ENCODE measurements at places on chromosomes 1 and 21.

- no peak for DNase-seq
Observed at GRCh38 chr1:29876441-29876840, 640.1 kb downstream of the PTPRU start.

DNA sequence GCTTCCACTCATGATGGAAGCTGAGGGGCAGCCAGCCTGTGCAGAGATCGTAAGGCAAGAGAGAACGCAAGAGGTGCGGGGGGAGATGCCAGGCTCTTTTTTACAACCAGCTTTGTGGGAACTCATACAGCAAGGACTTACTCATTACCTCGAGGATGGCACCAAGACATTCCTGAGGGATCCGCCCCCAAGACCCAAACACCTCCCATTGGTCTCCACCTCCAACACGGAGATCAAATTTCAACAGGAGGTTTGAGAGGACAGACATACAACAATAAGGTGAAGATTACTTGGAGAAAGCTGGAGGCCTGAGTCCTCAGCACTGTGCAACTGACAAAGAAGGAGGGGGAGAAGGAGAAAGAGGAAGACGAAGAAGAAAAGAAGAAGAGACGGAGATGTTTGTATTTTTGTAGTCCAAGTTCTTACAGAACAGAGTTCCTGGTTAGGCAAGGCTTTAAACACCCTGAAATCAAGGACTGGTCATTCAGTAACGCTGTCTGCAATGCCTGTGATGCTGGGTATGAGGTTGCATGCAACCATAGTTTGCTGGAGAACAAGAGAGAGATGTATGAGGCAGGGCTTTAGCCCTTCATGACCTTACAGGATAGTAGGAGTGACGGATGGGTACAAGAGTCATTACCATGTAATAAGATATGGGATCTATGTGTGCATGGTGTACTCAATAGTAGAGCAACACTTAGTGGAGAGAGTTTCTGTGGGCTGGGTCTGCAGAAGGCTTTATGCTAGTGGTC lies 19.7 kb upstream of the GALNT2 start:
- no peak for DNase-seq

- peak; percentile 84 for DNase-seq
Observed at GRCh38 chr1:9717193-9718005, 65.9 kb downstream of the PIK3CD start.

DNA sequence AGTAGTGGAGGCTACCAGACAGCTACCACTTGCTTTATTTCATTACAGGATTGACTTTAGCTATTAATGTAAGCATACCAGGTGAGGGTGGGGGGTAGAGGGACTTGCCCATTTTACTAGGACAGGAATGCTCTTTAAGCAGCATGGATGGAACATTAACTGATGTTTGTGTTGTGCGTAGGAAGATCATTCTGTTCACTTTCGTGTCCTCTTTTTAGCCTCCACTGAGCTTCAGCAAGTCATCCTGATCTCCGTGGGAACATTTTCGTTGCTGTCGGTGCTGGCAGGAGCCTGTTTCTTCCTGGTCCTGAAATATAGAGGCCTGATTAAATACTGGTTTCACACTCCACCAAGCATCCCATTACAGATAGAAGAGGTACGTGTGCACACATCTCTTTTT lies 29.3 kb downstream of the IFNGR2 start:
- DNase-seq, result no peak

DNA sequence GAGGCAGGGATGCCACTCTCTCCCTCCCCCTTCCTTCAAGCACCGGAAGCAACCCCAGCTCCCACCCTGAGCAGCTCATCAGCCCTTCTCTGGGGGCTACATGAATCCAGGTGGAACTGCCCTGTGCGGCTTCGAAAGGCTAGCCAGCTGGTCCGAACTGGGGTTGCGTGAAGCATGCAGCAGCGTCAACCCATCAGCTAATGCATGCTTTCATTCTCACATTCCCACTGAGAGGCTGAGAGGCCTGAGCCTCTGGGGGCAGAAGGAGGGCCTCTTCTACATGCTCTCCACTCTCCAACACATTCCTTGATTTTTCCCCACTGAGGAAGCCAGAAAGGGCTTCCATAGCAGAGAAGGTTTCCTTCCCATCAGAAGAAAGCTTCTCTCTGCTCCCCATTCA lies 5.6 kb downstream of the RXRG start:
- DNase-seq, result no peak

DNA sequence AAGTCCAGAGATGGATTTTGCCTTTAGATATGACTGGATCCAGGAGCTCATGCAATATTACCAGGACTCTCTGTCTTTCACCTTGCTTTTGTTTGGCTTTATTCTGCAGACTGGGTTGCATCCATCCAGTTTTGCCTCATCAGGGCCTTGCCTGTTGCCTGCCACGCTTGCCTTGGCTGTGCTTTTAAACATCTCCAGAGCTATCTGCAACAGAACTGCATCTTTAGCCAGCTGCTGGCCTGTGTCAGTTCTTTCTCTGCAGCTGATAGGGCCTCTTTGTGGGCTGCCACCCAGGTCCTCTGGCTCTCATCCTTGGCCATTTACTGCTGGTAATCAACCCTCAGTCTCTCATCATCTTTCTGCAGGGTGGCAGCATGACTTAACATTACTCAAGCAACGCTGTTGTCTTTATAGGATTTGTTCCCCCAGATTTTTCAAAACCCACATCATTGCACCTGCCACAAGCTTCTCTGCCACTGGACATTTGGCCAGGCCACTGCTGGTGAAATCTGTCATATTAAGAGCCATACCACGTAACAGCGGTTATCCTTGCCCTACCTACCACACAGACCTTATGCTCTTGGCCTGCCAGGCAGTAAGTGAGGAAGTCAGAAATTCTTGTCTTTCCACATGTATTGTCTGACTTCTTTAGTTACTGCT lies 24.4 kb upstream of the HUNK start:
- no peak for DNase-seq

DNA sequence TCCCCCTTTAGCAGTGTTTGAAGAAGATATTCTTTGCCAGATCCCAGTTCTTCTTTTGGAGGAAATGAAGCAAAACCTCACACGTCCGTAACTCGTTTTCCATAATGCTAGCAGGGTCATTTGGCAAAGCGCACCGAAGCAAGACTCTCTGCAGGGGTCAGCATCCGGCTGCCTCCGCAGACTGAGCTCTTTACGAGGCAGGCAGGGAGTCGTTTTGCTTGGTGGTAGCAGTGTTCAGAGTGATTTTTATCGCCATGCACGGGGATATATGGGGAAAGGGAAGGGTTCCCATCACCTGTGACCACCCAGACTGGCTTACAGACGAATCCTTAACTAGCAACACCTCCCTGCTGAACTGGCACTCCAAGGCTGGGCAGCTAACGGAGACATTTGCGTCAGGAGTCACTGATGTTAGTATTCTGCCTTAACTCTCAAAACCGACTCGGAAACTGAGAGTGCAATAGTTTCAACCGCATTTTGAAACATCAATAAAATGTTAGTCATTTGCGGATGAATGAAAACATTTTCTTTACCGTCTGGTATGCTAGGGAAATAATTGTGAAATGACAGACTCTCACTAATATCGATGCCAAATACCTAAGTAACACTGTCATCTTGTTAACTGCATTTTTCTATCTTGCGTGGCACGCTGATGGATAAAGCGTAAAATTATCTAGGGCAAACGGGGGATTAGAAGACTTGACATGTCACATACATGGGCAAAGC lies 2.2 kb upstream of the NEGR1 start:
- no peak for DNase-seq

- no peak for DNase-seq
Observed at GRCh38 chr1:205589046-205589445, 42.8 kb downstream of the ELK4 start.

GRCh38 chr1:110148961-110149360 lies 1.3 kb upstream of the SLC6A17 start:
- no peak for DNase-seq

DNA sequence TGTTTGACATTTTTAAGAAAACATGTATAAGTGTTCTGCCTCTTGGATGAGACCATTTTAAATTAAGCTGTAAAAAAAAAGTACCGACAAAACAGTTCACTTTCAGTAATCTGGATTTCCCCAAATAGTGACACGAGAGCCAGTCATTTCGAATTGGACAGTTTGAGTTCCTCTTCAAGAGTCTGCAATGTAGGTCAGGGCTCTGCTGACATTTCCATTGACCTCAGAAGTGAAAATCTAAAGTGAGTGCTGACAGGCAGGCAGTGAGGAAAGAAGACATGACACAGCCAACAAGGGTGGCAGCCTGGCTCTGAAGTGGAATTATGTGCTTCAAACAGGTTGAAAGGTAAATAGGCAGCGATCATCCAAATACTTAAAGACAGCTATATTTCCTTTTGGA lies at the start of gene IL23R:
Gene IL23R, plus strand, starts transcription at position 259 of the 400 bp plus-strand sequence. CDS start 1,667 bp downstream, outside the sequence.
- DNase-seq, result no peak

GRCh38 chr21:33663241-33663640 lies 20.9 kb downstream of the ITSN1 start:
- no peak for DNase-seq

DNA sequence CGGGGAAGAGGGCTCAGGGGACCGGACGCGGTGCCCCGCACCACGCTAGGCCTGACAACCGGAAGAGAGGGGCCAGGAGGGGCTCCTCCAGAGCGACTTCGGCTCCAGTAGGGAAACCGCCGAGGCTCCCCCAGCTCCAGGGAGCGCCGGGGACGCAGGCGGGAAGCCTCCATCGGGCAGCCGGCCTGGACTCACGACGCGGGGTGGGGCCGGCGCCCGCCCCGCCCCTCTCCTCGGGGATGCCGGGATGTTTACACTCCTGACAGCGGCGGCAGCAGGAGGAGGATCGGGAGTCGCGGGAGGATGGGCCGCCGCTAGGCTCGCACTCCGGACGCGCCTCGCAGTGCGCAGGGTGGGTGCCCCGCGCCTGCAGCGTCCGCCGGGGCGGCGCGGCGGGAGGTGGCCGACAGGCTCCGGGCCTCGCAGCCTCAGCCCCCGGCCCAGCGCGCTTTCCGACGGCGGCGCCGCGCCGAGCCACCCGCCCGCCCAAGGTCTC lies at the start of gene NEK7:
Gene NEK7, plus strand, starts transcription at position 254 of the 496 bp plus-strand sequence. CDS start 75,583 bp downstream, outside the sequence.
- peak; percentile 56 for DNase-seq

GRCh38 chr1:9877962-9878361 lies 32.1 kb downstream of the CTNNBIP1 start:
- no peak for DNase-seq

GRCh38 chr1:24725209-24725651 lies 20.0 kb upstream of the CLIC4 start:
- no peak for DNase-seq

Data from CD8-positive, alpha-beta memory T cell (primary cell).